ENCODE measurements at places on chromosomes 16 and 17.

- no peak for DNase-seq
Observed at GRCh38 chr16:67855789-67856188, 8.3 kb upstream of the CENPT start.

DNA sequence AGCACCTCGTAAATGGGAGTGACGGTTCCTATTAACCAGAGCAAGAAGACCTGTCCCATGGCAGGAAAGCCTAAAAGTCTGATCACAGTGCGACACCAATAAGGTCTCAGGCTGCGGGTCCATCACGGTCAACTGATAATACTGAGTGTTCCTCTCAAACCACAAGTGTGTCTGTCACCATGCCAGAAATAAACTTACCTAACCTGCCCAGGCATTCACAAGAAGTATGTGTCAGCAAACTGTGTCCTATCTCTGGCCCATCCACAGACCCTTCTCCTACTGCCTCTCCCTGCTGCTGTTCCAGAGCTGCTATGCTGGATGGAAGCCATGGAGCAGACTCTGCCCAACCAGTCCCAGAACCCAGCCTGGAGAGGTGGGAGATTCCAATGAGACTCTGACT, 73.5 kb downstream of the ZNF423 start:
- no peak for DNase-seq

- DNase-seq, result no peak
Observed at GRCh38 chr16:53428681-53429080, 5.6 kb upstream of the RBL2 start.

DNA sequence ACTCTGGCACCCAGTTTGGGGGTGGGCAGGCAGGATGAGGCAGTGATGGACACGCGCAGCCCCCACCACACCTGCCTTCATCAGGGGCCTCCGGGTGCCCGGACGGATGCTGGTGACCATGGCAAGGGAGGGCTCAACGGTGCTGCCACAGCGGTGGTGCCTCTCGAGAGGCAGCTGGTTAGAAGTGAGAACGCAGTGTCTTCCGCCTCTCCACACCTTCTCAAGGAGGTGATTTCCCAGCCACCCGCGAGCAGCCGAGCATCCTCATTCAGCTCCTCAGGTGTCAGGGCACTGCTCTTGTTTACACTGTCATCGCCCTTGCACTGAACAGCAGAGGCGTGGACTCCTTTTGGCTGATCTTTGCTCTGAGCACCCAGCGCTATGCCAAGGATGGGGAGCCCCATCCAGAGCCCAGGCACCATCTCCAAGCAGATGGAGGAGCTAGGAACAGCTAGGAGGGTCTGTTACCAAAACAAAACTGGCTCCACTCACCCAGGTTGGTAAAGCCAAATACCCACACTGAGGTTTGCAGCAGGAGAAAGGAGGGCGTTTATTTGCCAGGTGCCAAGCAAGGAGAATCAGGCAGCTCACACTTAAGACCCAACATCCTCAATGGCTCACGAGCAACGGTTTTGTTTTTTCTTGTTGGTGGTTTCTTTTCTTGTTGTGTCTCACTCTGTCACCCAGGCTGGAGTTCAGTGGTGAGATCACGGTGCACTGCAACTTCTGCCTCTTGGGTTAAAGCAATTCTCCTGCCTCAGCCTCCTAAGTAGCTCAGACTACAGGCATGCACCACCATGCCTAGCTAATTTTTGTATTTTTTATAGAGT, 174.3 kb upstream of the TNRC6C start:
- no peak for DNase-seq

GRCh38 chr16:14635395-14636165, 2.8 kb downstream of the BFAR start:
- no peak for DNase-seq

- DNase-seq, result no peak
Observed at GRCh38 chr16:49441366-49441780, 67.8 kb downstream of the C16orf78 start.

DNA sequence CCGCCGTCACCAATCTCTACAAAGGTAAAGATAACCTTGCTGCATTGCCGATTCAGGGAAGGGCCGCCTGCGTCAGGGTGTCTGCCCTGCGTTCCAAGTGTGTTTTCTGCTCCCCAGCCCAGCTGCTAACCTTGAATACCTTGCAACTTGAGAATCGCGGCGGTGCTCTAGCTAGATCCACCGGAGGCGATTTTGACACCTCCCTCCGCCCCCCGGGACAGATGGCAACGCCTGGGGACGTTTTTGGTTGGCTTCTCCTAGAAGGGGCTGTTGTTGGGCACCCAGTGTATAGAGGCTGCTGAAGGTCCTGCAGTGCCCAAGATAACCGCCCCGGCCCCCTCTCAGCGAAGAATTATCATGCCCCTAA, 1.5 kb downstream of the HAPSTR1 start:
- peak; percentile 17 for DNase-seq

- DNase-seq, result peak; percentile 58
Observed at GRCh38 chr16:56836410-56837230, 28.4 kb upstream of the SLC12A3 start.

- DNase-seq, result no peak
Observed at GRCh38 chr17:68910251-68910705, 44.9 kb downstream of the ABCA8 start.

GRCh38 chr16:58578642-58579041, 51.0 kb downstream of the CNOT1 start:
- DNase-seq, result no peak

DNA sequence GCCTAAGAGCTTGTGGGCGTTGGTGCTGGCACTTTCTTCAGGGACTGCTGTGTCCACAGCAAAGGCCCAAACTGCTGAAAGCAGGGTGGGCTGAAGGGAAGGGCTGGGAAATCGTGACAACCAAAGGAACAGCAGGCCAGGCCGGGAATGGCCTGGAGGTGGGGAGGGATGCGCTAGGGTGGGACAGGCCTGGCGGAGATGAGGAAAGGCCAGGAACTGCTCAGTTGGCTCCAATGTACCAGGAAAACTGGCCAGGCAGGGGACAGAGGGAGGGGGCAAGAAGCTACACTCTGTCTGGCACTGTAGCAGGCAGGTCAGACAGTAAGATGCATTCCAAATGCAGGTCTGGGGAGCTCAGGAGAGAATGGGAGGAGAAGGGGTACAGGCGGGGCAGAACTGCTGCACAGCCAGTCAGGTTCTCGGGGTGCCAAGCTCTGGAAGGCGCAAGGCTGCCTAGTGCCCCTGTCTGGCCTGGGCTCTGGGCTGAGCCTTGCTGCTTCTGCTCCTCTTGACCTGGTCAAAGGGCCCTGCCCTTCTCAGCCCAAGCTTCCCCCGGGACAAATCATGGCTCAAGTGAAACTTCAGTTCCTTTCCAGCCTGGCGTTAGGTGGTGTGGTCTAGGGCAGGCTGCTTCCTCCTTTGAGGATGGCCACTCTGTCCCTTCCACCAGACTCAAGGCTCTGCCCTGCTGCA, 7.3 kb downstream of the PNMT start:
- no peak for DNase-seq

DNA sequence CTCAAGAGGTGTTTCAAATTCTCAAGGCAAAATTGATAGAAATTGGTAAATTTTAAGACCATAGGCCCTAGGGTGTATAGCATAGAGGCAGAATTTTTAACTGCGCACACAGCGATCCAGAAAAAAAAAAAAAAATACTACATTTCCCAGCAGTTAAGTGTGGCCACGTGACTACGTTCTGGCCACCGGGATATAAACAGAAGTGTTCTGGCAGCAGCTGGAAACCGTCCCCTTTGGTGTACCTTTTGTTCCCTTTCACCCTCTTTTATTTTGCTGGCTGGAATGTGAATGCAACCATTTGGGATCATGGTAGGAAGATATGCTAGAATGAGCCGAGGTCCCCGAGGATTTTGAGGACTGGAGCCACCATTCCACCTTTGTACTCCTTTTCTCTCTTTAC, 52.7 kb upstream of the AKAP1 start:
- DNase-seq, result no peak

- DNase-seq, result no peak
Observed at GRCh38 chr17:60908324-60908723, 230.7 kb downstream of the BCAS3 start.

DNA sequence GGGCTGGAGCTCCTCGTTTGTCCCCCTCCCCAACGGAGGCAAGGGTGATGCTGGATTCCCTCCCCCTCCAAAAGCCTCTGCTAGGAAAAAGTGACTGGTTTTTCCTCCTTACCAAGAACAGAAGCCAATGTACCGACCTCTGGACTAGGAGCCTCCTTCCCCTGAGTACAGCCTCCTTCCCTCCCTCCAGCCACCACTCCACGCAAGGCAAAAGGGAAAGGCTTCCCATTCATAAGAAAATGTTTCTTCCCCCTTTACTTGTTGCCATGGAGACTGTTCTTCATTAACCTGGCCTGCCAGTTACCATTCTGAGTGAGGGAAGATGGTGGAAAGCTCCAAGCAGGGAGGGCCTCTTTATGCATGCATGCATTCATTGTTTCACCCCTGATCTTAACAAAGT, 4.3 kb upstream of the PIMREG start:
- DNase-seq, result no peak

GRCh38 chr17:32998111-32998886, 6.7 kb downstream of the SPACA3 start:
- DNase-seq, result peak; percentile 75

DNA sequence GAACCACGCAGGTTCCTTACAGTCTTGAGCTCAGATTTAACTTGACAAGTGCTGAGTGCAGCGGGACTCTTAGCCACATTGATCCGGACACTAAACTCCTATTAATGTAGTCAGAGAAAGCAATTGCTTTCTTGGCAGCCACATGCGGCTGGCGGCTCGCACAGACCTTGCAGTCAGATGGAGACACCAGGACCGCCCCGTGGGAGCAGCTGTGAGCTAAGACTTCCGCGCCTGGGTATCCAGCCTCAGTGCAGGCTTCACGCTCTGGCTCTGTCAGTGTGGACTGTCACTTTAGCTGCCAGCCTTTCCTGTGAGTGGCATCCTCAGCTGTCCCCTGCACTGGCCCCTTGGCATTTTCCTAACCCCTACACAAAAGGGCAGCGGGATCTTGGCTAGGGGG, 80.9 kb upstream of the NLRP1 start:
- no peak for DNase-seq

- DNase-seq, result peak; percentile 40
Observed at GRCh38 chr17:35448214-35448898, at the start of gene SLFN13. SLFN13 (minus strand) TSS chr17:35448766; CDS start chr17:35445680, 3,086 bp downstream.

DNA sequence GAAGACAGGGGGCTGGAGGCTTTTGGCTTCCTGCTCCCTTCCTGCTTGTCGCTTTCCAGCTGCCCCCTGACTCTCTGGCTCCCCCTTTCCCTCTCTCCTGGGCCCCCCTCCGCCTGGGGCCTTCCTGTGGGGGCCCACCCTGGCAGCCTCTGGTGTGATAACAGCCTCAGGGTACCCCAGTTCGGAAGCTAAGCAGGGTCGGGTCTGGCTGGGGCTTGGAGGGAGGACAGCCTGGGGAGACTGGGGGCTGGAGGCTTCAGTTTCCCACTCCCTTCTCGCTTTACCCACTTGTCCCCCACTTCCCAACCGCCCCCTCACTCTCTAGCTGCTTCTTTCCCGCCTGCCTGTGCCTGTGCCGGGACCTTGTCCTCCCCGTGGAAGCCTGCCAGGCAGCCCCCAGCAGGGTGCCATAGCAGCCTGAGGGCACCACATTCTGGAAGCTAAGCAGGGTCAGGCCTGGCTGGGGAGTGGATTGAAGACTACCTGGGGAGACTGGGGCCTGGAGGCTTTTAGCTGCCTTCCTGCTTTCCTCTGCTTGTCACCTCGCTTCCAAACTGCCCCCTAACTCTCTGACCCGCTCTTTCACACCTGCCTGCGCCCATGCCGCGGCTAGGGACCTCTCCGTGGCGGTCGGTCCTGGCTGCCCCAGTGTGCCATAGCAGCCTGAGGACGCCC, 2275.5 kb downstream of the TP53TG3F start:
- DNase-seq, result no peak

- no peak for DNase-seq
Observed at GRCh38 chr17:58300336-58300735, 19.6 kb upstream of the MPO start.

DNA sequence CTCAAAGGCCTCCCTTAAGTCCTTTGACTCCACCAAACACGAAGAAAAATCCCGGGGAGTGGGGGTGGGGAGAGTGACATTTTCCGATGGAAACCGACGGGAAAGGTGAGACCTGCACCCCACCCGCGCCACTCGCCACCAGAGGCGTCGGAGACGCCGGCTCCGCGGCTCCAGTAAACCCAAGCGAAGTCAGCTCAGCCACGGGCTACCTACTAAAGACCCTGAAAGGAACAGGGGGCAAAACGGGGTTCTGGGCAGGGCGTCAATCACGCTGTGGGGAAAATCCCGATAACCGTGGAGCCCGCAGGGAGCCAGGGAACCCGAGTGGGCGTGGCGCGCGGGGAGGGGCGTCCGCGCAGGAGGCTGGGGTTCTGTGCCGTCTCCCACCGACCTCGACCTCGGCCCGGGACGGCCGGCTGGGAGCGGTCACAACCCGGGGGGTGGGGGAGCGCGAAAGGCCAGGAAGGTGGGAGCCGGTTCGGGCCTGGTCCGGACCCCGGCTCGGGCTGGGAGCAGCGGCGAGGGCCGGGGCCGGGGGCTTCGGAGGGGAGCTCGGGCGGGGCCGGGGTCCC, 565 bp downstream of the WDR45B start:
- peak; percentile 35 for DNase-seq

GRCh38 chr17:79733692-79734070, 2.9 kb downstream of the ENPP7 start:
- DNase-seq, result no peak

DNA sequence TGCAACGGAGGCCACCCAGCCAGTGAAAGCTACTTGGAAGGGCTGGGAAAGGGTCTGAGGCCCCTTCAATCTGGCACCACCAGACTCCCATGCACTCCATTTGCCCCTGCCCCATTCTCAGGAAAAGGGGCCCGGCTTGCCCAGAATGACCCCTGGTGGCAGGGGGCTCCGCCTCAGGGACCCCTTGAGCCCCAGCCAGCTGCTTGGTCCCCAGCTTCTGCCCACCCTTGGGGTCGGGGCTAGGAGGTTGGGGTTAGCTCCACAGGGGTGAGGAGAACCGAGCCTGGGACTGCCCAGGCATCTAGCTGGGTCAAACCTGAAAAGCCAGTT, 1.3 kb downstream of the RHBDF1 start:
- no peak for DNase-seq

DNA sequence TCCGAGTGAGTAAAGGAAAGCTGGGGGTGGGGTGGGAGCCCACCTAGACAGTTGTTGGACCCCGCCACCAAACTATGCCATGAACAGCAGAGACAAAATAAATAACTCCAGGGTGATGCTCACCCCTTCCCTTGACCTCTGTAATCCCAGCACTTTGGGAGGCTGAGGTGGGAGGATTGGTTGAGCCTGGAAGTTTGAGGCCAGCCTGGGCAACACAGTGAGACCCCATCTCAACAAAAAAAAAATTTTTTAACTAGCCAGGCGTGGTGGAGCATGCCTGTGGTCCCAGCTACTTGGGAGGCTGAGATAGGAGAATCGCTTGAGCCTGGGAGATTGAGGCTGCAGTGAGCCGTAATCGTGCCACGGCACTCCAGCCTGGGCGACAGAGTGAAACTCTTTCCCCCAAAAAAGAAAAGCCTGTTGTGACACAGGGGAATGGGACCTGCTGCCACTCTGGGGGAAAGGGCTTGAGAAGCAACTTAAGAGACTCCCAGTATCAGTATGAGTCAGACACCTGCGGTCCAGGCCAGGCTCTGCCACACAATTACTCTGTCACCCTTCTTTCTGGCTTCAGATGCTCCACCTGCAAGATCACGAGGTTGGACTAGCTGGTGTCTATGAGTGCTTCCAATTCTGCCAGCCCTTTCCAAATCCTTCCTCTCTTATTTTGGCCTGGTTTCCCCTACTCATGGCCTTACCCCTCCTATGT, 5.0 kb downstream of the SGCA start:
- DNase-seq, result peak; percentile 36
